Karpas-422 (cell line): ENCODE measurements at places on chromosomes 5 and 9.

- no peak for DNase-seq
Measured at GRCh38 chr9:13567833-13568232, 288.3 kb upstream of the MPDZ start.

DNA sequence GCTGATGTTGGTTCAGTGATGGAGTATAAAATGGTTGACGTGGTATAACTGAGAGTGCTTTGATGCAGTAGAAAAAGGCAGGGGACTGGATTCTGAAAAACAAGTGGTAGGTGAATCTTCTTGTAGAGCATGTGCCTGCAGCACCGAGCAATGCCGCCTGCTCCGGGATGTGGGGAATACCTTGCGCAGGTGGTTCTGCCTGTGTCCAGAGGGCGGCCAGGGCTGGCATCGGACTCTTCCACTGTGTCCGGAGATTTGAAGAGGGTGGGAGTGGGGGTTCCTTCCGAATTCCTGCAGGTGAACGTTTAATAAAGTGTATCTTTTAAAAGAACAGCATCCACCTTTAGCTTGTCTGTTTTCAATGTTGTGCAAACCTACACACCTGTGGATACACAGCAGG is 238.0 kb downstream of the FANCC start:
- DNase-seq, result no peak

GRCh38 chr5:74482523-74482922 is 158.0 kb downstream of the ENC1 start:
- no peak for DNase-seq

- DNase-seq, result peak; percentile 11
Measured at GRCh38 chr5:154577416-154577815, 99.4 kb upstream of the HAND1 start.

DNA sequence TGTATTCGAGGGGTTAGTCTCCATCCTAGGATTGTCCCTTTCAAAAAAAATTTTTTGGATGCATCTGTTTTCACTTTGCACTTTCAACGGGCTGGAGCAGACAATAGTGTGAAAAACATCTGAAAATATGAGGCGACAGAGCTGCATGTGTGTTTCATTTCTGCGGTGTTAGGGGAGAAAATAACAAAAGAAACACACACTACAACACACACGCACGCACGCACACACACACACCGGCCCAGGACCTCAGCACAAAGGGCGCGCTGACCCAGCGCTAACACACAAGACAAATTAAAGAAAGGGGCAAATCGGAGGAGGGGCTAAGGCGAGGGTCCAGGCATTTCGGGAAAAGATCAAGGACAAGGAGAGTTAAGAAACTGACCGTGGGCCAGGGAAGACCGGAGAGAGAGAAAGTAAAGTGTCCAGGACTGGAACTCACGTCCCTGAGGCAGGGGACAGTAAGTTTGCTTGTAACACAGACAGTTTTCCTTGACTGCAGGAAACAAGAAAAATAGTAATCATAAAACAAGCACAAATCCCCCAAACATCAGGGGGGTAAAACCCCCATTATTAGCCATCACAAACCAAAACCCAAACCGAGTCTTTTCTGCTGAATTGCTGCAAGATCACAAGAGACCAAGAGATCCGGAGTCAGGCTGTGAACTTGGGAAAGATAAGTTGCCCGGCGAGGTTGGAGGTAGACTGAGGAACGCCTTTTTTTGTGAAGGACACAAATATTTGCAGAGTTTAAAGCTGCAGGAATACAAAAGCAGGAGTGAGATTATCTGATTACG is 302.1 kb downstream of the PARP8 start:
- DNase-seq, result peak; percentile 16
